ENCODE measurements at places on chromosomes 4 and X.

DNA sequence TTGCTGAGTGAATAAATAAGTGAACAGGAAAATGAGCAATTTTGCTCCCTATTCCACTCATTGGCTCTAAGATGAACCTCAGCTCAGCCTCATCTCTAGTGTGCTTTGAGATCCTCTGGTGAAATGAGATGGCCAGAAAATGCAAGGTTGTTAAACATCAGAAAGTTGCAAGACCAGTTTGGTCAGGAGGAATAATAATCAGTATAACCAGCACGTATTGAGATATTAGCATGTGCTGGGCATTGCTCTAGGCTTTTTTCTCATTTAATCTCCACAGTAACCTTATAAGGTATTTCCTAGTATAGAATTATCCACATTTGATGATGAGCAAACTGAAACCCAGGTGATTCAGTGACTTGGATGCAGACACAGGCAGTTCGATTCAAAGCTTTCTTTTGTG, 110.5 kb upstream of the PAK3 start:
- DNase-seq, result no peak

DNA sequence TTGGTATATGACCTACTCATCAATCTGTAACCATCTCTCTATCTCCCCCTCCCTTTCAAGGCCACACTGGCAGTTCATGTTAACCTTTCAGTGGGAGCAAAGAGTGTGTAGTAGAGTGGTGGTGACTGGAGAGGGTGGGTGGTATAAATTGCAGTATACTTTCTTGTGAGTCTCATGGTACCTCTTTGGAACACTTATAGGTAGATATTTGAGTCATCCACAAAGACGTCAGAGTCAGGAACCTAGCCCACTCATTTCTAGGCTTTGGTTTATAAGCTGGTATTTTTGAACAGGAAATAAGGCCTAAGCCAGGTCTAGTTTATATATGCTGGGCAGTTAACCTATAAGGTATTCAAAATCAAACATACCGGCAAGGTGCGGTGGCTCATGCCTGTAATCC, 36.3 kb downstream of the RLIM start:
- no peak for DNase-seq

DNA sequence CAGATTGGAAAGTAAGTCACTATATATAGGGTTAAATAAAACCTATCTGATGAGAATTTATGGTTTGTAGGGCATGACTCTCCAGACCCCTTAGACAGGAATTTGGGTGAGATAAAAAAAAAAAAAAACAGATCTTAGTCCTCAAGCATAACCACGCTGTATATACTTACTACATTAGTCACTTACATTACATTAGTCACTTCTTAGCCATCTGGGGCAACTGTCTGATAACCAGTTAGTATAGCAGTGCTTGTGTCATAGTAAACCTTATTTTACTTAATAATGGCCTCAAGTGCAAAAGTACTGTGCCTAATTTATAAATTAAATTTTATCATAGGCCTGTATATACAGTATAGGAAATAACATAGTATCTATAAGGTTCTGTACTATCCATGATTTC, 60.2 kb upstream of the RPS6KA6 start:
- no peak for DNase-seq

DNA sequence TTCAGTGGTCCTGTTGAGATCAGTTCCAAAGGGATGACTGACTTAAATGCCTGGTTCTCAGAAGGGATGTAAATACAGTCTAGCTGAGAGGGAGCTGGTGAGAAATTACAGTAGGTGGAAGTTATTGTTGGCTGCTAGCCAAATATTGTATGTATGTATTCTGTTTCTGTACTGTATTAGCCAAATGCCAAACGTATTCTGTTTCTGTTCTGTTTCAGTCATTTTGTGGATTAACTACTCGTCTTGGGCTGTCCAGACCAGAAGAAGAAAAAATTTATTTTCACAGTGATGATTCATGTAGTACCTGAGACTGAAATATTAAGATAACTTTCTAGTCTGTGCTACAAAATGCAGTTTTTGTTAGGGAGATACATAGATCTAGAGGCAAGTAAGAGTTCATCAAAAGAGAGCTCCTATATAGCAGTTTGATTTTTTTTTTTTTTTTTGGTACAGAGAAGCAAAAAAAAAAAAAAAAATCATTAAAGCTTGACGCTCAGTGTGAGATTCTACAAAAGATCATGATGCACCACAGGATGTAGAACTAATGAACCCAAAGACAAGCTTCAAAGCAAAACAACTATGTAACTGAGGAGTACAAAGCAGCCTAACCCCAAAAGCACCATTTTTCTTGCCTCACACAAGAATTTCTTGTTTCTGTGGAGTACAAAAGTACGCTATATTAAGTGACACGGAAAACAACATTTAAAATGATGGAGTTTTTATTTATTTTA, 54.8 kb downstream of the CASP6 start:
- no peak for DNase-seq

DNA sequence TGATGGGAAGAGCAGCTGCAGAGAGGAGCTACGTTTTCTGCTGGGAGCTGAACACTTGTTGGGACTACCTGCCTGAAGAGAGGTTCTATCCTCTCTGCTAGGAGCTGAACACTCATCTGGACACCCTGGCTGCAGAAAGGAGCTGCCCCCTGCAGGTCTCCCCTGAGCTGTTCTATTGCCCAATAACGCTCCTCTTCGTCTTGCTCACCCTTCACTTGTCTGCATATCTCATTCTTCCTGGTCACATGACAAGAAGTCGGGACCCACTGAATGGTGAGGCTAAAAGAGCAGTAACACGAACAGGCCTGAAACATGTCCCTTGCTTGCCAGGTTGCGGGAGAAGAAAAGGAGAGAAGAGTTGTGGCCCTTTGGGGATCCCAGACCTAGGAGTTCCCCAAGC, 27.8 kb downstream of the NAA11 start:
- no peak for DNase-seq

- peak; percentile 61 for DNase-seq
These were observed 64.1 kb downstream of the QDPR start for GRCh38 chr4:17447675-17448298.

DNA sequence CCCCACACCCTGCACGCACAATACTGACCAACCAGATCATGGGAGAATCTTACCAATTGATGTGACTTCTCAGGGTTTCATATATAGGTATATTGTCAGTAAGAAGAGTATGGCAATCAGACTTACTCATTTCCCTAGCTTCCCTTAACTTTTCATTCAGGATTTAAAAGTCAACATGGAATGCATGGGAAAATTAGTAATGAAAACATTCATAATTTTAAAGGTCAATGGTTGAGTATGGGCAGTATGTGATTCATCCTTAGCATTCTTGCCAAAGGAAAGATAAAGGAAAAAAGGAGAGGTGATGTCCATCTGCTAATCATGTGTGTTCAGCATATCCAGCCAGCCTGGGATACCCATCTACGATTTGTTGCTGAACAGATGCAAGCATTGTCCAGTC, 4.0 kb downstream of the DIPK2B start:
- no peak for DNase-seq

DNA sequence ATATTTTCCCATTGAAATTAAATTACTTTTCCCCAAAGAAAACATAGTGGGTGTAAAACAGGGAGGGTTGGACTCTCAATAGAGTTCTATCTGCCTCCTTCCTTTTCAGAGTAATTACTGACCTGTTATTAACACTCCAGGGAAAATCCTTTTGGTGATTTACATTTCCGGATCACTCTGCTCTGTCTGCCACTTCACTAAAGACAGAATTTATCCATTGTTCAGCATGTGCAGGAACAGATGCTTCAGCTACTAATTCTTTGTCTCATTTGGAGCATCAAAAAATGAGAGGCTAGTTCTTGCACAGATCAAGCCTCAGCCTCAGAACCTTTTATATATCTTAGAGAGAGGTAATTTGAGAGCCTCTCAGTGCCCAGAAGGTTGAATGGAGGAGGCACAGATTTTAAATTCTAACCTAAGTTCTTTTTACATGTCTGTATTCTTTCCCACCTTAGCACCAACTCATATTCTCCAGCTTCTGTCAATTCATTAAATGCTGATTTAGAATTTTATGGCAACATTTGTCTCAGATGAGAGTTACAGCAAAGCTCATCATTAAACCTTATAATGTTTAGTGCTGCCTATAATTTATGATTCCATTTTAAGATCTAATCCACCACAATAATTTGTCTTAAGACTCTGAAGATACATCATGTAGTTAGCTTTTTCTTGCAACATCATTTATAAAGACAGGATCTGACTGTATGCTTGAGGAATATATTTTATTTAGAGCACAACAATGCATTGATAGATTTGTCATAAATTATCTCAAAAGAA, 1494.4 kb downstream of the STIM2 start:
- no peak for DNase-seq

GRCh38 chr4:57094832-57095223, 15.4 kb downstream of the IGFBP7 start:
- no peak for DNase-seq

- no peak for DNase-seq
These were observed 19.4 kb upstream of the SERTM2 start for GRCh38 chrX:111492085-111492484.

DNA sequence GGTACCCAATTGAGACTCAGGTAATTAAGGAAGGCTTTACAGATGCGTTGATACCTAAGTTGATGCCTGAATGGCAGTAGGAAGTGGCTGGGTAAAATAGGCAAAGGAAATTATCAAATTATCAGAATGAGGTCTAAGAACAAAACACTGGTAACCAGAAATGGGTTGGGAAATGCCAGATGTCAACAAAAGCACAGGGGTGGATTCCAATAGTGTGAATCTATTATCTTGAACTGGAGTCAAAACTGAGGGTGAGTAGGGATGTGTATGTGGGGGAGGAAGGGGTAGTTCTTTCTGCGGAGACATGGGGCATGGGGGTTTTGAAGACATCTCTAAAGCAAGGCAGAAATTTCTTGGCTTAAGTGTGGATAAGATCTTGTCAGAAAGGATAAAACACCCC, 16.0 kb upstream of the SEPTIN6 start:
- no peak for DNase-seq
